ENCODE measurements at places on chromosomes 1 and 21. TPM values are rescaled to one million over a fixed set of nuclear protein-coding genes. Genes with fewer than 3 reads are reported as not detected.

Gene KRTAP10-8
- not detected for total RNA-seq

Gene PLD5
- 7.3 TPM for total RNA-seq

Gene TAGLN2
- 462 TPM for total RNA-seq

Gene PCNX2
- 23.6 TPM for total RNA-seq

Gene GCSAML
- total RNA-seq, result not detected

Gene NPR1
- not detected for total RNA-seq

Gene CHI3L1
- total RNA-seq, result not detected

Gene TMPRSS2
- not detected for total RNA-seq

Gene KCNE1
- 0.11 TPM for total RNA-seq

Gene LRRC7
- 0.07 TPM for total RNA-seq

Gene OR14K1
- not detected for total RNA-seq

Gene GREM2
- not detected for total RNA-seq

Gene GNAT2
- not detected for total RNA-seq

Gene SAMD13
- total RNA-seq, result 0.46 TPM

Measured in foreskin keratinocyte (primary cell).